ENCODE measurements at places on chromosomes 3 and 15.

- no peak for DNase-seq
These were observed 264.9 kb upstream of the TPM1 start for GRCh38 chr15:62777671-62778070.

DNA sequence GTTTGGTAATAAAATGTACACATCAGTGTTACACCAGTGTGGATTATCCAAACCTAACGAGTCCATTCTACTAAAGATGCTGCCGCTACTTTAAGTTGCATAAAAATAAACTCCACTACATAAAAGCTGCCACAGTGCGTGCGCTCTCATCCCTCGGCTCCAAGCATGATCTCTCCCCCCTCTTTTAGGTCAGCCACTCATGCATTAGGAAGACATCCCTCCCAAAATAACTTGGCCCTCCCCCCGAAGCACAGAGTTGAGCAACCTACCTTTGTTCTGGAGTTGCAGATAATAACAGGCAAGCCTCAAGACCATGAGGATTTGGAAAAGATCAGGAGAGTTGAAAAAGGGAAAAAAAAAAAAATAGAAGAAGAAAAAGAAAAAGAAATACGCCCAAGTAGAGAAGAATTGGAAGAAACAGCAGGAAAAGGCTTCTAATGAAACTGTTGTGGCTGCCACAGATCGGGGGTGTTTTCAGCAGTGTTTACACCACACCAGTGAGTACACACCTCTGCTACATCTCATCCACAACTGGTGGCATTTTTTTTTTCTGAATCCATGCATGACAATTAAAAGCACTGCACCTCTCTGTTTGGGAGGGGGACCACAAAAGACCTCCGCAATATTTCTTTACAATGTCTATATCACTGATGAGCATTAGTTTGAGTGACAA lies 339.2 kb downstream of the FOXP1 start:
- no peak for DNase-seq

- no peak for DNase-seq
These were observed 1.4 kb upstream of the TNFSF10 start for GRCh38 chr3:172524611-172525010.

DNA sequence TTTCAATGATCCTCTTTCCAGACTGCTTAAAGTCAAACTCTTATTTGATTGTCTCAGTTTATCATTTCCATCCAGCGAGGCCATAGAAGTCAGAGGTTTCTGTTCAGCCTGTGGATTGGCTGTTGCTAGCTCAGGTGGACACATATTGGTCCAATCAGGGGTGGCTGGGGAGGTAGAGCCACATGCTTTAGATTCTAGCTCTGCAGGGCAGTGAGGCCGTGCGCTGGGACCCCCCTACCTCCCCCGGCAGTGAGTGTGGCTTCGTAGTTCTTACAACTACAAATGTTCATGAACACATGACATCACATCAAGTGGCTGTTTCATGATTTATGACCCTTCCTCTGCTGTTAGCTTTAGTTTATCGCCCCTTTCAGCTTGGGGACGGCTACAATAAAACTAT lies 18.0 kb downstream of the APOD start:
- no peak for DNase-seq

GRCh38 chr3:153963012-153963411 lies 158.2 kb upstream of the ARHGEF26 start:
- DNase-seq, result no peak

DNA sequence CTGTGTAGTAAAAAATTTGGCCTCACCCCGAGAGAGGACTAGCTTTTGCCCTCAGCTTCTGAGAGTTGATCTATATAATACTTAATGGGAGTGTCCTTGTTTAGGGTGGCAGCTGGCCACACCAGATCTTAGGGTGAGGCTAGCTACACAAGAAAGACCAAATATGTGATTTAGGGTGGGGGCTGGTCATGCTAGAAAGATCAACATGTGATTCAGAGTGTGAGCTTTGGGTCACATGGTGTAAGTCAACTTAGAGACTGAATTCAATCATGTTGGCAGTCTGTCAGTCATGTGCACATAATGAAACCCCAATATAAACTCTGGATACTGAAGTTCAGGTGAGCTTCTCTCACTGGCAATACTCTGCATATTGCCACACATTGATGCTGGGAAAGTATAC lies 120.7 kb upstream of the DAZL start:
- DNase-seq, result no peak
